Renal pelvis (tissue), 12 donors: ENCODE measurements at places on chromosomes 6 and 20.

- no peak for DNase-seq
Observed at GRCh38 chr6:159701413-159701999, 8.5 kb upstream of the SOD2 start.

GRCh38 chr20:5297280-5298004 lies 19.3 kb downstream of the PROKR2 start:
- DNase-seq: no peak

DNA sequence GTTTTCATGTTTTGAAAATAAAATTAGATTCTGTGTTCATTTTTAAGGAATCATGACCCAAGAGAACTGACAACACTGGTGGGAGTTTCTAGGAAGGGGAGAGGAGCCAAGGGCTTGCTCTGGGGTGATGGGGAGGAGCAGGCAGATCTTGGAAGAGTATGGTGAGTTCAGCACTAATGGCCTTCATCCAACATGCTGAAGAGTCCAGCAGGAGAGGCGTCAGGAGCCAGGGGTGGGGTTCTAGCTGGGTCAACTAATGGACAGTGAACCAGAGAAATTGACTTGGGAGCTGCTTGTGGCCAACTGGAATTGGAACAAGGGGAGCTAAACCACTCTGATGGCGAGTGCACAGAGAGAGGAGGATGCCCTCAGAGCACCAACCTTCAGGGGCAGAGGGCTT lies 107.1 kb downstream of the MRPL14 start:
- DNase-seq: no peak

GRCh38 chr20:50724851-50725723 lies 6.3 kb upstream of the PARD6B start:
- DNase-seq: peak; percentile 87

DNA sequence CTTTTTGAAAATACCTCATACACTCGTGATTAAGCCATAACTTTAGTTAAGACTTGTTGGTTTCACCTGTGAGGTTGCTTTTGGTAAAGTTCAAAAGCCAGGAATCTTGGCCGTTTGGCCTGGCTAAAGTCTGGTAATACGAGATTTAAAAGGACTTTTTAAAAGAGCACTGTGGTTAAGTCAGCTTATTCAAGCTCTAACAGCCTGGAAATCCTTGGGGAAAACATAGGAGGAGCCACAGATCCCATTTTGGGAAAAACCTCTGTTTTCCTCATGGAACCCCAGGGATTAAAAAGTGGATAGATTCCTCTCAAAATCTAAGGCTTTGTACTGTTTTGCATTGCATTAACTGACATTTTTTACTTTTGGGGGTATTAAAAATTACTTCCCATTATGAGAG lies 13.7 kb upstream of the SLC22A16 start:
- no peak for DNase-seq

DNA sequence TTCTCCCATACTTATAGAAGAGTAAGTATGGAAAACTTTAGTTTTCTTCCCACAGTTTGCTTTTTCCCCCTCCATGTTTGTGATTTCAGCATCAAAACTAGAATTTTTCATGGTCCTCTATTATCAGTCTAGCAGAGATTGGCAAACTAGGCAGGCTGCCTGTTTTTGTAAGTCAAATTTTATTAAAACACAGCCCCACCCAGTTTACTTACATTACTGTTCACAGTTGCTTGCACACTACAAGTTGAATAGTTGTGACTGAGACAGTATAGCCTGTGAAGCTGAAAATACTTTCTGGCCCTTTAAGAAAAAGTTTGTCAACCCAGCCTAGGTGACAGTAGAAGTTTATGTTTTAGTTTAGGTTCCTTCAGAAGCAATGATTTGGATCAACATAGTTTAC lies 19.5 kb downstream of the MCM8 start:
- DNase-seq: no peak

DNA sequence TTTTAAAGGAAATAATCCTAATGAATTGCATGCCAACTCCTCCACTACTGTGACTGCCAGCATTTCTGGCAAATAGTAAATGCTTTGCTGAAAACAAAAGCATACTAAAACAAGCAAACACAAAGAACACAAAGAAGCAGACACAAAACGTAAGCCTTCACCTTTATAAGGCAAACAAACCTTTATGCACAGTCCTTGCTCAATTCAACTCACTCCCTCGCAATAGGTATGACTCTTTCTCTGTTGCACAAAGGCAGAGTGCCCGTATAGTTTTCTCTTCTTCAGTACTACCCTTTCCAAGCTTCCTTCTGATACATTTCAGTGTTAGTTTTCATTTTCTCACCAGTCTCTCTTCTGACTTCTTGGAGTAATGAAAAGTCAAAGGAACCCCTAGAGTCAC lies 63.9 kb downstream of the PDE10A start:
- no peak for DNase-seq

GRCh38 chr20:32743237-32744112 lies at the start of gene COMMD7:
Gene COMMD7 (minus strand): TSS chr20:32743467. CDS start chr20:32743391, 76 bp downstream.
- DNase-seq: no peak

DNA sequence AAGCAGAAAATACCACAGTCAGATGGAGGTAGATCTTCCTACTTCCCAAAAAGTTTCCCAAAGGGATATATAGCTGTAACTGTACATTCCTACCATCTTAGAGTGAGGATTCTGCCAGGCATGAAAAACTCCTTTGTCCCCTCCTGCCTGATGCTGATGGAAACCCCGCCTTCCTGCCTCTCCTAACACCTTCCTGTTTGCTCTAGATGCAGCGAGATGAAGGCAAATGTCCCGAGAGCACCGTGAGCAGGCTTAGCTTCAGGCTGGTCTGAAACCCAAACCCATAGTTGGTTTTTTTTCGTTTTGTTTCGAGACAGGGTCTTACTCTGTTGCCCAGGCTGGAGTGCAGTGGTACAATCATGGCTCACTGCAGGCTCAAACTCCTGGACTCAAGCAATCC lies 55.6 kb downstream of the MYB start:
- no peak for DNase-seq
